ENCODE measurements at places on chromosomes 4 and X.

DNA sequence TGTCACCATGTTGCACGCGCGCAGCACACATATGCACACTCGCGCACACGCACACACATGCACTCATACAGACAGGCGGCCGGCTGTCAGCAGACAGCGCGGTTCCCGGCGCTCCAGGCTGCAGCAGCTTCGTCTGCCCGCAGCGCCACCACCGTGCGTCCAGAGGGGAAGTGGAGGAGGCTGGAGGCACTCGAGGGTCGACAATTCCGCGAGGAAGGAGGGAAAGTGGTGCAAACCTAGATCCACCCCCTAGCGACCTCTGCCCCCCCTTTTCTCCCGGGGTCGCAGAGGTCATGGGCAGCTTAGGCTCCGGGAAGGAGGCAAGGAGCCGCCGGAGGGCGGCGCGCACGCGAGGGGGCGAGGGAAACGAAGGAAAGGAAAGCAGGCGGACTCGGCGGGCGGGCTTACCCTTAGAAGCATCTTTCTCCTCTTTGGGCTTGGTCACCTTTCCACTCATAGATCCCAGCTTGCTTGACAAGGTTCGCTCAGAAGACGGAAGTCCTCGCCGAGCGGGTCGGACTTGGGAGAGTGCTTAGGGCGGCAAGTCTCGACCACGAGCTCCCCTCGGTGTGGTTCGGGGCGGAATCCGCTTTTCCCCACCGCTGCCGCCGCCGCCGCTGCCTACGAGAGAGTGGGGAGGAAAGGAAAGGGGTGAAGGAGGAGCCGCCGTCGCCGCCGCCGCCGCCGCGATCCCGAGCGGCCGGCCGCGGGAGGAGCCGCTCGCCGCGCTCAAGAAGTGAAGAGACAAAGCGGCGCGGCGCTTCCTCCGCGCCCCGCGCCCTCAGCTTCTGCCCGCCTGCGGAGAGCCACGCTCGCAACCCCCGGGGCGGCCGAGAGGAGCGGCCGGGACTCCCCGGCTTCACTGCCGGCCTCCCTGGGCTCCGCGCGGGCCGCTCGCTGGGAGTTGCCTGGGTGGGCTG is 326.6 kb upstream of the F9 start:
- DNase-seq = no peak

DNA sequence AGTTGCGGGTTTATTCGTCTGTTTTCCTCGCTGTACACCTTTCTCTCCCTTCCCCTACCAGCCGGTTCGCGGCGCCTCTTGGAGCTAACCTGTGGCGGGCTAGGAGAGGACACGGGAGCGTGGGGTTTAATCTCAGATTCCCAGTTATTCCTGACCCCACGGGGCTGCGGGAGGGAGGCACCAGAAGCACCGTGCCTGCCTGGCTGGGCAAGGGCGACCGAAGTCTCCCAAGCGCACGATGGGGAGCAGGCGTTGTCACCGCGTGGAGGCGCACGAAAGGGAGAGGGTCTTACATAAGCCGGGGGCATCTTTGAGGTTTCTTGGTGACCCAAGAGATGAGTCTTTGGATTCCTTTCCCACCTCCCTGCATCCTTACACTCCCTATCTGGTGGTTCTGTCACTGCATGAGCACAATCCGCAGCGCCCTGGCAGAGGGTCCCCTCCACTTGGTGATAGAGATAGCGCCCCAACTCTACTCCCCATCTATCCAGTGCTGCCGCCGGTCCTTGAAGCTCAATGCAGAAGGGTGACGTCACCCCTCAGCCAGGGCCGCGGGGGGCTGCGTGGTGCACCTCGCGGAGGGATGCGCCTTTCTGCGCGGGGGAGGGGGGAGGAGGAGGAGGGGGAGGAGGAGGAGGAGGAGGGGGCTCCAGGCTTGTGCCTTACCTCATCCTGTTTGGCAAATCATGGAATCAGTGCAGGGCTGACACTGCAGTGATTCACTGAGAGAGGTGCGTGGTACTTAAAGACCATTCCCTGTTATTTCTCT is 793 bp downstream of the TSPAN7 start:
- no peak for DNase-seq

DNA sequence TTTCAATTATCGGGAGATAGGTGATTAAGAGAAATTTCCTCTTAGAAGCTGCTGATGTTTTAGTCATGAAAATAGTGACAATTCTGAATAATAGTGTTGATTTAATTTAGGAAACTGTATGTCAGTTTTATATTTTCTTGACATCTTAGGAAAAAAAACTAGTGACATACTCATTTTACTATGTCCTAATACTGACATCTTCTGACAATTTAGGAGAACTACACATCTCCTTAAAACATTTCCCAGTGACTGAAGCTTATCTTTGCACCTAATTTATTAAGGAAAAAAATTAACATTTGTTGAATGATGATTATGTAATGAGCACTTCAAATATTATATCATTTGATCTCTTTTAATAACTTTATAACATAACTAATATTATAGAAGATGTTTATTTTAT is 42.0 kb upstream of the RBMXL3 start:
- DNase-seq = no peak

DNA sequence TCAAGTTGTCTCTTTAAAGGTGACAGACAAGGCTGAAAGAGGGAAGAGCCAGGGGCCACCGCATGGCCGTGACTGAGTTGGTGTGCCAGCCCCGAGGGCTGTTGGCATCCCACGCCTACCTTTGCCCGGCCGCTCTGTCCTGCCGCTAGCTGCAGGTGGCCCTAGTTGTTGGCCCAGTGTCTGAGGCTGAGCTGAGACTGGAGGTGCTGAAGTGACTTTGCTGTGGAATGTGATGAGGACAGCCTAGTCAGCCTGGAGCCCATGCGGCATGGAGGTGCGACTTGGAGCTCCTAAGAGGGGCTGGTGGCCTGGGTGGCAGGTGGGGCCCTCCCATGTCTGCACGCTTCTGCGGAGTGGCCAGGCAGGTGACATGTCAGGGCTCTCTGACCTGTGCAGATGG is 6.6 kb downstream of the TADA2B start:
- DNase-seq = no peak

DNA sequence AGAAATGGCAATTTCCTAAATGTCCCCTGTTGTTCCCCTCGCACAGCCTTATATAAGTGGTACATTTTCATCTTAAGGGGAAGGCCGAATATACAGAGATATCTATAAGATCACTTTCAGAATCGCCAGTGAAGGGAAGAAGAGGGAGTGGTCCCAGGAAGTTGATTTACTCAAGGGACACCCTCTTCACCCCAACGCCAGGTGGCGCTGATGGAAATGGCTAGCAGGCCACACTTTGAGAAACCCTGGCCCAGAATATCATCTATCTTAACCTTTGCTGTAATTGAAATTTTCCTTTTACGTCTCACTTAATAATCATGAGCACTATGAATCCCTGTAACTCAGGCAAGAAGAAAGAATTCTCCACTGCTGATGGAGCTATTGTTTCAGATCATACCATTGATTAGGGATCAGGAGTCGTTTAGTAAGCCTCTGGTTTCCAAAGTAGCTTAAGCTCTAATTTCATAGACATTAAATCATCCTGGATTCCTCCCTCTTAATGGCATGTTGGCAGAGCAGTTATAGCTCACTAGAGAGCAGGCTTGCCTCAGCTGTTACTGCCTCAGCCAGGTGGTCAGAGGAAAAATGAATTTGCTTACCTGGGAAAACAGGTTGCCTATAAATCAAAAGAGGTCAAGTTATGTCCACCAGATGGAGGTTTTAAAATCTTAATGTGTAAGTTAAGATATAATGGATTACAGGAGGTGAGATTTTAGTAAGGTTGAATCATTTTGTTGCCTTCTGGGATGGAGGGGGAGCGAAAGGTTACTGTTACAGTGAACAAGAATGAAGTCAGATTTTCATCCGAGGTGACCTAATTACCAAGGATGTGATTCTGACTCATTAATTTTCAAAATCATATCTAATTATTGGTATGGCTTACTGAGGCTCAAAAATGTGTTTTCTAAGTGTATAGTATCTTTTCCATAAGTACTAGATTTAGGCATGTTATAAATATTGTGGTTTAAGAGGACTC is 941.2 kb upstream of the TENM3 start:
- peak; percentile 77 for DNase-seq

DNA sequence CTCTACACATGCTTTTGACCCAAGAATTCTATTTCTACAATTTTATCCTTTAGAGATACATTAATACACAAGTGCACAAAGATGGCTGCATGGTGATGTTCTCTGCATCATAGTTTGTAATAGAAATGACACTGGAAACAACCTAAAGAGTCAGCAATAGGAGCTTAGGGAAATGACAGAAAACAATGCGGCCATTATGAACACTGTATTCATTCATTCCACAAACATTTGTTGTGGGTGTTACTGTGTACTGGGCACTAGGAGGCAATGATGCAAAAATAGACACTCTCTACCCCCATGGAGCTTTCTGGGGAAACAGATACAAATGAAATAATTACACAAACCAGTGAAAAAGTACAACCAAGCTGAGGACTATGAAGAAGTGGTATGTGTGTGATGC is 32.0 kb downstream of the IDS start:
- DNase-seq = no peak

DNA sequence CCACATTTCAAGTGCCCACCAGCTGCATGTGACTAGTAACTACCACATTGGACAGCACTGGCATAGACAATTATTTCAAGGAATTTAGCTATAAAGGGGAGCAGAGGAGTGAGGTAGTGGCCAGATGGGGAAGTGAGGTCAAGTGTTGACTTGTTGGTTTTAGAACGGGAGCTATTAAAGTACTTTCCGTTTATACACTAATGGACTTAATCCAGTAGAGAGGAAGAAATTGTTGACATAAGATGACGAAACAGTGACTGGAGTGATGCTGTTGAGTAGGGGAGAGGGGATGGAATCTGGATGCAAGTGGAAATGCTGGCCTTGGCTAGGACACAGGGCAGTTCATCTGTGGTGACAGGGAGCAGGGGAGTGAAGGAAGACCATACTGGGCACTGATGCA is 154.4 kb downstream of the AMMECR1 start:
- DNase-seq = peak; percentile 47

GRCh38 chr4:38805530-38806145 is 1.0 kb upstream of the TLR1 start:
- peak; percentile 16 for DNase-seq

DNA sequence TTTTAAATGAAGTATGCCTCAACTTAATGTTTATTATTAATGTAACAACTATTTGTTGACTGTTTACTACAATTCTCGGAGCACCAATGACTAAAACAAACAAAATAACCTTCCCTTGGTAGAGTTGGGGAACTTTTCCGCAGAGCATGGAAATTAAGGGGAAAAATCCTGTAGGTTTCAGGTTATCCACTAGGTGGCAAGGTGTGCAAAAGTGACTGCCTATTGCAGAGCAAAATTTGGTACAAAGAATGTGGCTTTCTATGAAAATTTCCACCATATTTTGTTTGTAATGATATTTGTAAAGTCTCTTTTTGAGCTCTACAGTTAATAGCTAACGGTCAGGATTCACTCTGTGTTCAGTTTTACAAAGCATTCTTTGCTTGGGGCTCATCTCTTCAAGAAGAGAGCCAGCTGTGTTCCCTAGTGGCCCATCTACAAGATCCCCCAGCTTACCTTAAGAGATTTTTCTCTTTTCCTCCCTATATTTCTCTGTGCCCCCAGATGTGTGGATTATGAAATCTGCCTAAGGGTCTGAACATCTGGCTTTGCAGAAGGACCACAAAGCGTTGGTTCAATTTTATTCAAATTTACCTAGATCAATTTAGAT is 61.1 kb downstream of the FBXO8 start:
- DNase-seq = no peak

DNA sequence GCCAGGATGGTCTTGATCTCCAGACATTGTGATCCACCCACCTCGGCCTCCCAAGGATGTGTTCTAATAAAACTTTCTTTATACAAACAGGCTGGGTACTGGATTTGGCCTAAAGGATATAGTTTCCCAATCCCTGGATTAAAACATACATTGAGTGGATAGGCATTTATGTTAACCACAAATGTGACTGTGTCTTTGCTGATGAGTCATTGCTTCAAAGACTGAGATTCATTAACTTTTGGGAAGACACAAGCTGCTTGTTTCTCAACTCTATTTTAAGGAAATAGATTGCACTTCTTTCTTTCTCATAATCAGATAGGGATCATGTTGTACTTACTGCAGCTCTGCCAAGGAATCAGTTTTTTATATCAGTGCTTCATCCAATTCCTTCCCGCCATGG is 131.3 kb upstream of the AGA start:
- DNase-seq = no peak

DNA sequence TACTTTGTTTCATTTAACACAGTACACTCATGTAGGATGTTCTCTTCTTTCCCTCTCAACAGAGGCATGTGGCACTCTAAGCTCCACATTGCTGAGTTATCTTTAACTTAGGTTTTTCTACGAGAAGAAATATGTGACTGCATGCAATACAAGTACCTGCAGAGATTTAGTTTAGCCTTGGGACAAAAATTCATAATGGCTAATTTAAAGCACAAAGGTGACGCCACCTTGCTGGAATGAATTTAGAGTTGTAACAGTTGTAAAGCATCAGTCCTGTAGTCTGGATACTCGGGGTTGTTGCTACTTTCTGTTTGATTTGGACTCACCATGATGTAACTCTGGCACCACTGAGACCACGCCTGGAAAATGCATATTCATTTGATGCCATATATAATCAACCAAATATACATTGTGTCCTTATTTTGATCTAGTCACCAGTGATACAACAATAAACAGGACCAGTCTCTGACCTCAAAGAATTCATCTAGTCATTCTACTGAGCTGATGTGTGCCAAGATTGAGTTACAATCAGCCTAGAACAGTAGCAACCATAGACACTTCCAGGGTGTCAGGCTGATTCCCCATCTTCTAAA is 451.0 kb upstream of the ZFP42 start:
- no peak for DNase-seq

DNA sequence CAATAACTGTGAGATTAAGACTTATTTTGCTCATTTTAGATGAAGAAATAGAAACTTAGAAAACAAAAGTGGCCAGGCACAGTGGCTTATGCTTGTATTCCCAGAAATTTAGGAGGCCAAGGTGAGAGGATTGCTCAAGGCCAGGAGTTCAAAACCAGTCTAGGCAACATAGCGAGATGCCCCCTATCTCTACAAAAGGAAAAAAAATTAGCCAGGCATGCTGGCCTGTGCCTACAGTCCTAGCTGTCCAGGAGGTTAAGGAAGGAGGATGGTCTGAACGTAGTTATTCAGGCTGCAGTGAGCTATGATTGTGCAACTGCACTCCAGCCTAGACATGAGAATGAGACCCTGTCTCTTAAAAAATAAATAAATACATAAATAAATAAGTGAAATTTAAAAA is 28.0 kb downstream of the APELA start:
- DNase-seq = no peak

- no peak for DNase-seq
These were observed 81.7 kb upstream of the ARHGAP24 start for GRCh38 chr4:85393201-85393600.

GRCh38 chrX:132480581-132481203 is 8.1 kb downstream of the MBNL3 start:
- DNase-seq = peak; percentile 62

DNA sequence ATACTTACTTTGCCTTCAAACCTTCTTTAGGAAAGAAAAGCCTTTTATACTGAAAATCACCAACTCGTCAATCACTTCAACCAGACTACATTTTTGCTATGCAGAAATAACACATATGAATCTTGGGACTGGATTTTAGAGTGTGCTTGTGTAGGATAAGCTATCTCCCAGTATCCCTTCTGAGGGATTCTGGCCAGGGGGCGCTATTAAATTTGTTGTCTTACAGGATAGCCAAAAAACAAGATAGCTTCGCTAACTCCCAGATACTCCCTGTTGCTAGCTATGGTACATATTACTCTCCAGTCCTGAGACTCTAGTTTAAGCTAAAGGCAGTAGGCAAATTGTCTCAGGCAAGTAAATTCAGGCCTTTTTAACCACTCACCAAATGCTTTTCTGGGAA is 167.2 kb downstream of the LHFPL1 start:
- DNase-seq = no peak

All from NCI-H774 (cell line).